GF-D8 (cell line): ENCODE measurements at places on chromosomes 2 and 18.

- no peak for DNase-seq
Observed at GRCh38 chr2:59435635-59436034, 1117.8 kb downstream of the BCL11A start.

DNA sequence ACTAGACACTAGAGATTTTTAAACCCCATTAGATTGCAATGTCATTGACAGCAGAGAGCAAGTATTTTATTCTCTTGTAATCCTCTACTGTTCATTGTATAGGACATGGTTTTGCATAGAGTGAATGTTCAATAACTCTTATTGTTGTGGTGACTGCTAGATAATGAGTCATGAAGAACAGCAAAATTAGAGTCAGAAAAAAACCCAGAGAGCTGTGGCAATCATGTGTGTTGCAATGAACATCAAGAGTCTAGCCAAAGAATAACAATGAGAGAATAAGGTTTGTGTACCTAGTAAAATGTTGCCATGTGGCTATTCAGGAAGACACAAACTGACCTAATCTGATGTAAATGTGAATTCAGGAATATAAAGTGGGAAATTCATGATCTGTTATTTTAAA lies 684.0 kb downstream of the DSC3 start:
- DNase-seq, result peak; percentile 27

- no peak for DNase-seq
Observed at GRCh38 chr2:195199864-195200263, 457.2 kb upstream of the SLC39A10 start.

DNA sequence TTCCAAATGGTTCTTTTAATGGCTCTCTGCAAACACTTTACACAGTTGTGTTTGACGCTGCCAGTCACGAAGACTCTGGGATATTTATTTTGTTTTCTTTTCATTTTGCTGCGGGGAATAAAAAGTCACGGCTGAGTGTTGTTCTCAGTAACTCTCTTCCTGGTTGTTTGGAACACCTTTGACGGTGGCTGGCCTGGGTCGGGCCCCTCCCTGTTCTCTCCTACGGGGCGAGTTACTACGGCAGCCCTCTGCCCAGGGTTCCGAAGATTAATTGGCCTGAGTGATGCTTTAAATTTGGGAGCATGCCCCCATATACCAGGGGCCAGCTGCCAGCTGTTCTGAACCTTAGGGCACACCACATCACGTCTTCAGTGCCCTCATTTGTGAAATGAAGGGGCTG lies 84.7 kb downstream of the GATA6 start:
- no peak for DNase-seq

- DNase-seq, result no peak
Observed at GRCh38 chr2:148957023-148957422, 81.5 kb upstream of the LYPD6B start.

DNA sequence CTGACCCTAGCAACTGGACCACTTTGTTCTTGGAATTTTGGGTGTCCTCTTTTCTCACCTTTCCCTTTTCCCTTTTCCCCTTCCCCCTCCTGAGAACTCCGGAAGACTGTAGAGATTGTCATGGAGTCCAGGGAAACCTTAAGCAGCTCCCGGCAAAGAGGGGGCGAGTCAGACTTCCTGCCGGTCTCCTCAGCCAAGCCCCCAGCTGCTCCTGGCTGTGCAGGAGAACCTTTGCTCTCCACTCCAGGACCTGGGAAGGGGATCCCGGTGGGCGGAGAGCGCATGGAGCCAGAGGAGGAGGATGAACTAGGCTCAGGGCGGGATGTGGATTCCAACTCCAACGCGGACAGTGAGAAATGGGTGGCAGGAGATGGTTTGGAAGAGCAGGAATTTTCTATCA lies 20.5 kb downstream of the SETBP1 start:
- DNase-seq, result no peak

- no peak for DNase-seq
Observed at GRCh38 chr18:5417342-5417741, 121.8 kb upstream of the ZBTB14 start.

DNA sequence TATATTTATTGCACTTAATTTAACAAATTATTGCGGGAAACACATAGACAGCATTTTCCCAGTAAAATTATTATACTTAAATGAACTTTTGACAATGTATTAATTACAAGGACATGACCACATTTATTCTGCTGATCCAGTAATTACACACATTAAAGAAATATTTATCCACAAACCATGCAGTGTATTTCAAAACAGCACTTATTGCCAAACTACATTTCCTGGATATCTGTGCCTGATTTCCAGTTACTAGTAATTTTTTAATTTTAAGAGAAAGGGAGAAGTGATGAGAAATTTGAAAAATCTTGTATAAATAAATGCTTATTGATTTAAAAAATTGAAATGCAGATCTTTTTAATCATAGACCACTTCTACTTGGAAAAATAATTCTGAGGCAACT lies 1458.7 kb upstream of the ACVR2A start:
- DNase-seq, result no peak

DNA sequence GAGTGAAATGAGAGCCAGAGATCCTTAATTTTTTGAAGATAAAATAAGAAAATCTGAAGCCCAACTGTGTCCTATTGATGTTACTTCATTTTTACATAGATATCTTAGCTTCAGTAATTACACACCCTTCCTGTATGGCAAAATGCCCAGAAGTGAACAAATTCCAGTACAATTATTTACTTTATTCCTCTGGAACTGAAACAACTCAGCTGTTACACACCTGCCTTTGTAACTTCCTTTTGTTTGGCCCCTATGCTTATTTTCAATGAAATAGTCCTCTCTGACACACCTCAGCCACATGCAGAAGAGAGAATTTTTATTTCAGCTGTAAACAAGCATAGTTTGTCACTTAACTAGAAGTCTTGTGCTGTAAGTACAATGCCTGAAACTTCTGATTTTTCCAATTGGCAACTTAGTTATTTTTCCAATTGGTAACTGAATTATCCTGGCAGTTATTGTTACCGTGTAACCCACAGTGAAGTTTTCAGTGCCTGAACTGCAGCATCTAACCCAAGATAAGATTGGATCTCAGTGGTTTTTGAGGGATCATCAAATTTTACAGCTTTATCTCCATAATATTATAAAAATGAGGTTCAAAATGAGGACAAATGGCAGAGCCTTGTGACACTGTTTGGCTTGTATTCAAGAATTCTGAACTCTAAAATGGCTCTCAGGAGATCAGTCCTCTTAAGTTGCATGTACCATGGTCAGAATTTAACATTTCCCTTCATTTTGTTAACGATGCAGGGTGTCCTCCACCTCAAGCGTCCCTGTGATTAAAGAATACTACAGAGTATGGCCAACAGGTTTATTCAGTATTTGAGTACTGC lies 82.6 kb downstream of the PKP4 start:
- DNase-seq, result peak; percentile 25

DNA sequence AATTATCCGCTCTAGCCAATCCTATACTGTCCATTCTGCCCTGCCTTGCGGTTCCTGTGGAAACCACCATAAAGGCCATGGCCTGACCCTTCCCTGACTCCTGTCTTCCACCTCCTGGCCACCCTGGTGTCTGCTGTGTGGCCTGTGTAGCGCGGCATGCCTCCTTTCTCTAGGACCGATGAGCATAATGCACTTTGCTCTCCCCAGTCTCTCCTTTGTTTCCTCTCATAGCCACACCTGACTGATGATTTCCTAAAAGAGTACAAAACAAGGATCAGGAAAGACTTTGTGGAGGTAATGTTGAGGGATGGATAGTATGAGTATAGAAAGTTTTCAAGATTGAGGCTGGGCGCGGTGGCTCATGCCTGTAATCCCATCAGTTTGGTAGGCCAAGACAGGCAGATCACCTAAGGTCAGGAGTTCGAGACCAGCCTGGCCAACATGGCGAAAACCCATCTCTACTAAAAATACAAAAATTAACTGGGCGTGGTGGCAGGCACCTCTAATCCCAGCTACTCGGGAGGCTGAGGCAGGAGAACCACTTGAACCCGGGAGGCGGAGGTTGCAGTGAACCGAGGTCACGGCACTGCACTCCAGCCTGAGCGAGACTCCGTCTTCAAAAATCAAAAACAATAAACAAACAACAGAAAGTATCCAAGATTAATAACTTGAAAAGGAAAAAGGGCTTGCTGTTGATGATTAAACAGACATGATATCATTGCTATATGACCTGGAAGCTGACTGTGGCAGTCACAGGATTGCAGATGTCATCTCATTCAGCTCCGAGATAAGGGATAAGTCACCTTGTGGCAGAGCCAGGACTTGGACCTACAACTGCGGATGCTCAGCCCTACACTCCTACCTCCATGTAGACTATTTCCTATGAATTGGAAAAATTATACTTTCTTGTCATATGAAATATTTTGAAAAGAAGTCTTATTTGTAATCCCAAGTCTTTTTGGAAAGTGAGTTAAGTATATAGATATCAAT lies 16.6 kb downstream of the SOWAHC start:
- no peak for DNase-seq

DNA sequence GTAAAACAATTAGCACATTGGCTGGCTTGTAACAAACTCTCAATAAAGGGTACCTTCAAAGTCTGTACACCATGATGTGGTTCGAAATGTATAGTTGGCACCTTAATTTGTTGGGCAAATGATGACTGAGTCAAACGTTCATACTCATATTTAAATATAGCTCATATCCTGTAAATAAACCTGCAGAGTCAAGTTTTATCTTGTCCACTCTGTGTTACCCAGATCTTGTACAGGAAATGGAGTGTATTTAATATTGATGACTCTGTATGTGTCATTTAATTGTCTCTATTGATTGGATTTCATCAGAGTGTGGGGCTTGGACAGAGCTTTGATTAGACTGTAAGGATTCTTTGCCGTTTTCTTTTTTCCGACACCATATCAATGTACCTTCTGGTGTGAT lies 805.6 kb upstream of the ZEB2 start:
- no peak for DNase-seq

DNA sequence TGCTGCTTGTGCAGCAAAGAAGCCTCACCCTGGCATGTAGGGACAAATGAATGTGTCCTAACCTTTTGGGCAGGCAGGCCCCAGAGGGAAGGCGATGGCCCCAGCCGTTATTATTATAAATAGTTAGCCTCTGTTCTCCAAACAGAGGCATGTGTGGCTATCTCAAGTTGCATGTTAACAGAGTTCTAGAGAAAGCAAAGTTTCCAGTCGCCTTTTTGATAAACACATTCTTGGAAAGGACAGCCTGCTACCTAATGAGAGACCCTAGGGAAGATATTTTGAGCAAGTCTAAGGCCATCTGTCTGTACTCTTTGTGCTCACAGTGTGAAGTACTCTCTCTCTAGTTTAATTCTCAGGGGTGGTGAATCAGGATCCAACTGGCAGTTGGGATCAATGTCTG lies 97.4 kb upstream of the FHL2 start:
- DNase-seq, result no peak

DNA sequence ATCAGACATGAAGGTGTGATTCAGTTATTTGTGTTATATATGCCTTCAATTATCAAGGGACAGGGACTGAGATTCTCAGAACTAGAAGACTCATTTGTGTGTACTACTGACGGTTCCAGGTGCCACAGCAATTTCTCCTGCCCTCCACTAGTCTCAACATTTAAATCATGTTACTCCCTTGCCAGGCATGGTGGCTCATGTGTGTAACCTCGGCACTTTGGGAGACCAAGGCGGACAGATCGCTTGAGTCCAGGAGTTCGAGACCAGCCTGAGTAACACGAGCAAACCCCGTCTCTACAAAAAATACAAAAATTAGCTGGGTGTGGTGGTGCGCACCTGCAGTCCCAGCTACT lies 1.1 kb downstream of the CNDP2 start:
- no peak for DNase-seq

DNA sequence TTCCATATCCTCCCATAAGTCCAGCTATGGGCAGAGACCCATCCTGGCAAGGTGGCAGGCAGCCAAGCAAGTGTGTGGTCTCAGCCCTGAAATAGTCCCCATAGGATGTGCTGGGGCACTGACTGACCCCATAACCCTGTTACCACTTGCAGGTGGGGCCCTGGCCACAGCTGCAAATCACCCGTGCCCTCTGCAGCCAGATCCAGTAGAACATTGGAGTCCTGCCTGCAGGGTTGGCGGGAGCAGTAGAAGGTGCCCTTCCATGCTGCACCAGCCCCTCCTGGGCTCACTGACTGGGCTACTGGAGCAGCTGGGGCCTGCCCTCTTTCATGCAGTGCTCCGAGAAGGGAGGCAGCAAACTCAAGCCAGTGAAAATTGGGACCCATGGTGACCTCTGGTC lies 112.6 kb upstream of the MCFD2 start:
- no peak for DNase-seq
